ENCODE measurements at places on chromosomes 1 and 21.

- no peak for DNase-seq
Measured at GRCh38 chr1:5973771-5974170, 18.5 kb downstream of the NPHP4 start.

DNA sequence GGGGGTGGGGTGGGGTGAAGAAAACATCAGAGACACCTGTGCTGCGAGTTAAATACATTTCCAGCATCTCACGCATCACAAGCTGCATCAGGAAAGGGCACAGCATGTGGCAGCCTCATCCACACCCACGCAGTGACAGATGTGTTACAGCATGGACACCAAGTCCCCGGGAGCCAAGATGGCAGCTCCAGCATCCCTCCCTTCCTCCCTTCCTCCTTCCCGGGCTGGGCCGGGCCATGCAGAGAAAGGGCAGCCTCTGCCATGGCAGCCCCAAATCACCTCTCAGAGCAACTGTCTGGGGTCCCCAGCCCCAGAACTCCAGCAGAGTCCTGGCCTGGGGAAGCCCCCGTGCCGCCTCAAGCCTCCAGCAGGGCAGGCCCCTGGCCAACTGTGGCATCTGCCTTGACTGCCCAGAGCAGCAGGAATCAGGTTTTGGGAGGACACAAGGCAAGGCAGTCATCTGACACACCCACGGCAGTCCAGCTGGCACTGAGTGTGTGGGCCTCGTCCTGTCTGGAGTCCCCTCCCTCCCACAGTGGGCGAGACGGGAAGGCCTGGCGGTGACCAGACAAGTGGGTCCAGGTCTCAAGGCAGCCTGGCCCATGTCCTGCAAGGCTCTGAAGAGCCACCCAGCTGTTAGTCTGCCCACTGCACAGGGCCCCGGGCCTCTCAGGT is 6.2 kb downstream of the SMIM1 start:
- no peak for DNase-seq

GRCh38 chr1:8986814-8987190 is 39.4 kb downstream of the SLC2A7 start:
- no peak for DNase-seq

DNA sequence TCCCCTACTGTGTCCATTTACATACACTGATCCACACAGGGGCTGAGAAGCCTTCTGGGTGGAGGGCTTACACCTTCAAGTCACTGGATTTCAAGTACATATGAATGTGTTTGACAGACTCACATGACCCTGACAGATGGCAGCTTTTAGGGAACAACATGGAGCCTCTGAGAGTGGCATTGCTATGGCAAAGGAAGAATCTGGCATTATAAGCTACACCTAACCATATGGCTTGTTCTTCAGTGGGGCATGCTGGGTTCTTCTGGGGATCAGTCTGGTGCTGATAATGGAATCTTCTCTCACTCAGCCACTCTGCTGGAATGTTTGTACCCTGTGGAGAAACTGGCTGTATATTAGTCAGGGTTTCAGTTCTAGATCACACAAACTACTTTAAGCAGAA is 68.5 kb upstream of the PDE4B start:
- no peak for DNase-seq

GRCh38 chr21:21373969-21374368 is 375.8 kb downstream of the NCAM2 start:
- no peak for DNase-seq

Data from renal cortex interstitium (tissue), 15 donors.